ENCODE measurements at places on chromosomes 6 and 20. TPM values are rescaled to one million over a fixed set of nuclear protein-coding genes. Genes with fewer than 3 reads are reported as not detected.

The GGTLC1 gene
- not detected for total RNA-seq

The DPM1 gene
- 78.4 TPM for total RNA-seq

The C20orf144 gene
- total RNA-seq, result 0.05 TPM

The PTPN1 gene
- 22.6 TPM for total RNA-seq

The WFDC10A gene
- not detected for total RNA-seq

The TINAG gene
- total RNA-seq, result not detected

The TSHZ2 gene
- total RNA-seq, result not detected

The STAU1 gene
- 38.3 TPM for total RNA-seq

The LY6G6F gene
- total RNA-seq, result not detected

The MAPK13 gene
- total RNA-seq, result 16.4 TPM

The PMEPA1 gene
- total RNA-seq, result 20.5 TPM

The TOX2 gene
- total RNA-seq, result 2.1 TPM

The F13A1 gene
- total RNA-seq, result not detected

The DEFB119 gene
- not detected for total RNA-seq

The SNX14 gene
- 118 TPM for total RNA-seq

The TMEM239 gene
- not detected for total RNA-seq

The CHRNA4 gene
- total RNA-seq, result not detected

The CEP57L1 gene
- total RNA-seq, result 25.5 TPM

The SCRT2 gene
- total RNA-seq, result not detected

The SYS1 gene
- total RNA-seq, result 18.5 TPM

The TCF15 gene
- total RNA-seq, result not detected

The CCM2L gene
- not detected for total RNA-seq

The DZANK1 gene
- total RNA-seq, result 1.5 TPM
